ENCODE measurements at places on chromosomes 2 and 18.
A peak's percentile ranks its signal among the peaks of the same experiment; 100 is the strongest.

DNA sequence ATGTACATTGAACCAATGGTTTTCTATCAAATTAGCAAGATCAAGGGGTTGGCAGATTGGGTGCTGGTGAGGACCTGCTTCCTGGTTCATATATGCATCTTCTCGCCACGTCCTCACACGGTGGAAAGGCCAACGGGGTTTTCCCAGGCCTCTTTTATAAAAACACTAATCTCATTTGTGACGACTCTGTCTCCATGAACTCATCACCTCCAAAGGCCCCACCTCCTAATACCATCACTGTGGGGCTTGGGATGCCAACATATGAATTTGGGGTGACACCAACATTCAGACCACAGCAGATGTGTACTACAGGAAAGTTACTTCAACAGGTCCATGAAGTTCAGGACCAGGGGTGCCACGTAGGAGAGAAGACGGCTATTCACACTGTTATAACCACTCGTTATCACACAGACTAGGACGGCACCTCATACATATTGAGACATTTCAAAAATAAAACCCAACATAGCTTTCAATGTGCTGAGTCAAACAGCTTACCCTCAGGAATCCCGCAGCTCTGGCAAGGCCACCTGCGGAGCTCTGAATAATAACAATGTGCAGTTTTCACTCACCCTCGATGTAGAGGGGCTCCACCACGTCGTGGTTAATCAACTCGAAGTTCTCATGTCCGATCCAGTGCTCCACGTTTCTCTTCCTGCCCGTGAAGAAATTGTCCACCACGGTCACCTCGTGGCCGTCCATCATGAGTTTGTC, 49.3 kb downstream of the UXS1 start:
- DNase-seq: no peak

DNA sequence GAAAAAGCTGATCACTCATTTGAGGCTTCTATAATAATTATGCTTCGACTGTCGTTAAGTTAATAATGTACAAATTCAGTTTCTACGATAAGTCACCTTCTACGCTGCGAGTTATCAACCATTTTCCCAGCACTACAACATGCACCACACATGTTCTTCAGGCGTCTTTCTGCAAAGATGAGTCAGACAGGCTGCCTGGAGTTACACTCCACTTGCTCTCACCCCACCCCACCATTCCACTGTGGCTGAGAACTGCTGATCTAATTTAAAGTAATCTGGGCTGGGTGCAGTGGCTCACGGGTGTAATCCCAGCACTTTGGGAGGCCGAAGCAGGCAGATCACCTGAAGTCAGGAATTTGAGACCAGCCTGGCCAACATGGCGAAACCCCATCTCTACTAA, 218.6 kb downstream of the DYM start:
- no peak for DNase-seq

- DNase-seq: peak; percentile 1
Observed at GRCh38 chr18:6885992-6886796, 156.7 kb downstream of the ARHGAP28 start.

GRCh38 chr2:239609607-239610310, 208.9 kb upstream of the HDAC4 start:
- DNase-seq: no peak

- no peak for DNase-seq
Observed at GRCh38 chr18:59564561-59564960, 132.7 kb downstream of the CCBE1 start.

DNA sequence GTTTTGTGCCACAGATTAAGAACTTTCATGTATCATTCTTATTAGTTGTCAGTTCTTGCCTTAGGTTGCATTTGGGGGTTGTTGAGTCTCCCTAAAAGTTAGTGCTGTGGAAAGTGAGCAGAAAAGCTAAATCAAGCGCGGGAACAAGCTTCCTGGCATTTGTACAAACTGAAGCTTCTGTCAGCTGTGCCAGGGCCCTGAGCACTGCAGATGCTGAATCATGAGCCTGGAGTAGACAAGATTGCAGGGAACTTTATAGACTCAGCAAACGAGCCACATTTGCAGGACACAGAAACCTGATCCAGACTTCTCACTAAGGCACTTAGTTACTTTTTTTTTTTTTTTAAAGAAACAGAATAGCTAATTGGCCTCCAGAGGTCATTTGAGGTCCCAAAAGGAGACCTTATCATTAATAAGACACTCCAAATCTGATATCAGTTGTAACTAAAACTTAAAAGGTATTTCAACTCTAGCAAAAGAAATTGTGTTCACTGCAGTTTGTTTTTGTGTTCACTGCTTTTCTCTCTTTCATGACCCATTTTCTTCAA, 88.7 kb downstream of the ADAM23 start:
- DNase-seq: no peak

- DNase-seq: no peak
Observed at GRCh38 chr2:132911726-132912724, 242.0 kb upstream of the LYPD1 start.

- peak; percentile 66 for DNase-seq
Observed at GRCh38 chr2:70321370-70321769, 19.5 kb upstream of the FAM136A start.

DNA sequence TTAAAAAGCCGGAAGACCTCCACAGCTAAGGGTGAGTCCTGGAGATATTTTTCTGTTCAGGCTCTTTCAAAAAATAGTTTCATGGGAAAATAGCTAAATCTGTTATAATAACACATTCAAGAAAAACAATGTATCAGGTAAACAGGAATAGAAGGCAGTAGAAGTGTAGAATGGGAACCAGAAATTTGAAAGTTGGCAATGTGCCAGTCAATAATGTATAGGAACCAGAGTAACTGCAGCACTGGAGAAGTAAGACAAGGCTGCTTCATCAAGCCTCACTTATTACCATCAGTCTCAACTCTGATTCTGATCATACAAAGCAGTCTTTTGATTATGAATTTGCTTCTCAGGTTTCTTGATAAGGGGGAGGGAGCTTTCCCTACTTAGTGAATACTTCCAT, 81.4 kb upstream of the VRK2 start:
- DNase-seq: no peak

GRCh38 chr2:206688990-206689389, 29.2 kb downstream of the DYTN start:
- no peak for DNase-seq

- DNase-seq: no peak
Observed at GRCh38 chr2:20175267-20175666, 49.7 kb downstream of the SDC1 start.

DNA sequence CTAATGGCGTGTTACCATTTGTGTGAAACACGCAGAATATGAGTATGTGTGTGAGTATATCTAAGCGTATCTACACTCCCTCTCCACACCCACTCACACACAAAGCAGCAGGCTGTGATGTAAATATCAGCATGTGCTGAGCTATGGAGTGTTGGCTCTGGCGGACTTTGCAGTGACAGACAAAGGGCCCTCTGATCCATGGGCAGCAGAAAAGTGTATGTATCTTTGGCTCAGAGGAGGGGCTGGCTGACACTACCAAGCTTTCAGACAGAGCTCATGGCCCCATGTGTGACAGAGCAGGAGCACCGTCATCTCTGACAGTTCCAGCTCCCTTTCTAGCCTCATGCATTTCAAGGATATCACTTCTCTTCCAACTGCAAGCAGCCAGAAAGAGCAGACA, 57.2 kb upstream of the ASB18 start:
- no peak for DNase-seq

DNA sequence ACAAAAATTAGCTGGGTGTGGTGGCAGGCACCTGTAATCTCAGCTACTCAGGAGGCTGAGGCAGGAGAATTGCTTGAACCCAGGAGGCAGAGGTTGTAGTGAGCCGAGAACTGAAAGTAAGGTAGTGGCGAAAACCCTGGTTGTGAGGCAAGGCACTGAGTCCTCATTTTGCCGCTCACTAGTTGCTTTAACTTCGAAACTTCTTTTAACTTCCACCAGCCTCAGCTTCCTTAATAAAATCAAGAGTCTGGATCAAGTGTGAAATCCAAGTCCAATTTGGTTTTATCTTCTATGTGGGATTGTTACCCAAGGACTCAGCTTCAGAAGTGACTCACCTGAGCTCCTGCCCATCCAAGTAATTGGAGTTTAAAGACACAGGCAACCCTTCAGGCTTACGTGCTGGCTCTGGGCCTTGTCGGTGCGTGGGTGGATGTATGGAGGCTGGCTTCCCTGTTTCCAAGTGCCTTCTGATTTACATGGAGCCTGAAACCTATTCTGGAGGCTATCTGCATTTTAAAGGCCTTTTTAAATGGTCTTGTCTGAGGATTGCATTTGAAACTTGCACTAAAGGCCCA, 374.2 kb upstream of the ID2 start:
- DNase-seq: no peak

GRCh38 chr2:236964291-236964690, 121.4 kb upstream of the COPS8 start:
- DNase-seq: peak; percentile 24

DNA sequence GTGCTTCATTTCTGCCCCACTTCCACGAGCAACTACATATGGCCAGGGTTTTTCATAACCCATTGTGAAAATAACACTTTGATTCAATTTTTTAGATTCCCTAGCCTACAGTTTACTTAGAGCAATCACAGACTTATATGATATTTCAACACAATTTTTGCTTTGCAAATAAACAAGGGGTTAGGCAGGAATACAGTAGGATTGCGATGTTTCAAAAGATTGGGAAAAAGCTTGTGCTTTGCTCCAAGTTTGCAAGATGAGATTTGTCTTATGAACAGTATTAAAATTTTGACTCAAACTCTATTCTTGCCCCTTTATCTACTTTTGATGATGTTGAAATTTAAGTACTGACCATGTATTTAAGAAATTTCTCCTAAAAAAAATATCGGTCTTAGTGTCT, 814.5 kb upstream of the PIK3C3 start:
- no peak for DNase-seq

DNA sequence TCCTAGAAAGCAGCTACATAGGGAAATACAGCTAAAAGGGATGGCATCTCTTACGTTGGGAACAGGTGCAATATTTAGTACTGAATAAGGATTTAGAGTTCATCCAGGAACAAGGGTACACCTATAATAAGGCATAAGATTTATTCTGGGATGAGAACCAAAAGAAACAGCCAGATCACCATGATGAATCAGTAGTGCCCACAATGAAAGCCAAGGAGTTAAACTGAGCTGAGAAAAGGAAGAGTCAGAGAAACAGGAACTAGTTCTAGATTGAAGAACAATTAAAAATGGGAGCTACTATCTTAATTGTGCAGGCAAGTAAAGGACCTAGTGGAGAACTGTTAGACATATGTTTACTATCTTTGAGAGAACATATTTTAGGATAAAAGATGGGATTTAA, 692.3 kb downstream of the LRP1B start:
- DNase-seq: no peak

DNA sequence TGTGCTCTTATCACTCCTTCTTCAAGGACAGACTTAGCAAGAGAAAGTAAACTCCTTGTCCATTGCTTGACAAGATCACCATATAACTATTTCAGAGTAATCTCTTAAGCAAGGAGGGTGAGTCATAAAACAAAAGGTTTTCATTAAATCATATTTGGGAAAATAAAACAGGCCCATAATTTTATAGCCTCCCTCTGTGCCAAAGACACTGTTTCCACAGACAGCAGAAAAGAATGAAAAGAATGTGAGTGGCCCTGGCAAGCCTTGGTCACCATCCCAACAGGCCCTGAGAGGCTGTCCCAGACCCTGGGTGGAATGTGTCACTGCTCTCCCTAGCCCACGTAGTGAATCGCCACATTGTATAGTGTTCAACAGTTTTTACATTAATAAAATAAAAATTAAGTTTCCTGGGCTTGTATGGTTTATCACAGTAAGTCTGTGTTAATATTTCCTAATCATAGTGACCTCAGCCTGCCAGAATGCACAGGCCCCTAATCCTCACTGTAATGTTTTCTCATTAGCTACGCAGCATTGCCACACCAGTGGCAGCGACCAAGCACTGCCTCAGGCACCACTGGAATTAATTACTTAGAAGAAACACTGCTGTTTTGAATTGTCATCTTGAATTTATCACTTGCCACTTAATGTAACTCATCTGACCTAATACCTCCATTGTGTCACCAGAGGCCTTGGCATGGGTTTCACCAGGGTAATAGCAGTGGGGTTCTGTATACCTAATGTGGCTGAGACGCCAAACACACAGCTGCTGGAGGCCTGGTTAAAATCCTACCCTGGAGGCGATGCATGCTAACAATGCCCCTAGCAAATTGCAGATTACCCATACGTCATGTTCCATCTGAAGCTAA, 401.9 kb downstream of the LNPK start:
- DNase-seq: no peak

DNA sequence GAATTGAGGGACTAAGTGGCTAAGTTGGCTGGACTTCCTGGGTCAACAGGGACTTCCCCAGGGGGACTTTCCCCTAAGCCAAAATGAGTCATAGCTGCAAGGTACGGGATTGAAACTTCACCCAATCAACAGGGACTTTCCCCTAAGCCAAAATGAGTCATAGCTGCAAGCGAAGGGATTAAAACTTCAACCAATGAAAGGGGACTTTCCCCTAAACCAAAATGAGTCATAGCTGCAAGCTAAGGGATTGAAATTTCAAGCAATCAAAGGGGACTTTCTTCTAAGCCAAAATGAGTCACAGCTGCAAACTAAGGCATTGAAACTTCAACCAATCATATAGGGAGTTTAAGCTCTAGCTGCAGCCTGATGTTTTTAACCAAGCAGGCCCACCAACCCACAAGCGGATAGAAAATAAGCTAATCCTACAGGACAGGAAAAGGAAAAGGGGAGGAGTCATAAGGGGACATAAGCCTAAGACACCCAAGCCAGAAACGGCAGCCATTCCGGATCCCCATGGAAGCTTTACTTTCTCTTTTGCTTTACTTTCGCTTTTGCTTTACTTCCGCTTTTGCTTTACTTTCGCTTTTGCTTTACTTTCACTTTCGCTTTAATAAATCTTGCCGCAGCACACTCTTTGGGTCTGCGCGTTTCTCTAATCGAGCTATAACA, 1375.4 kb upstream of the CELF4 start:
- DNase-seq: peak; percentile 100

GRCh38 chr2:178997067-178997466, 52.9 kb downstream of the CCDC141 start:
- no peak for DNase-seq

DNA sequence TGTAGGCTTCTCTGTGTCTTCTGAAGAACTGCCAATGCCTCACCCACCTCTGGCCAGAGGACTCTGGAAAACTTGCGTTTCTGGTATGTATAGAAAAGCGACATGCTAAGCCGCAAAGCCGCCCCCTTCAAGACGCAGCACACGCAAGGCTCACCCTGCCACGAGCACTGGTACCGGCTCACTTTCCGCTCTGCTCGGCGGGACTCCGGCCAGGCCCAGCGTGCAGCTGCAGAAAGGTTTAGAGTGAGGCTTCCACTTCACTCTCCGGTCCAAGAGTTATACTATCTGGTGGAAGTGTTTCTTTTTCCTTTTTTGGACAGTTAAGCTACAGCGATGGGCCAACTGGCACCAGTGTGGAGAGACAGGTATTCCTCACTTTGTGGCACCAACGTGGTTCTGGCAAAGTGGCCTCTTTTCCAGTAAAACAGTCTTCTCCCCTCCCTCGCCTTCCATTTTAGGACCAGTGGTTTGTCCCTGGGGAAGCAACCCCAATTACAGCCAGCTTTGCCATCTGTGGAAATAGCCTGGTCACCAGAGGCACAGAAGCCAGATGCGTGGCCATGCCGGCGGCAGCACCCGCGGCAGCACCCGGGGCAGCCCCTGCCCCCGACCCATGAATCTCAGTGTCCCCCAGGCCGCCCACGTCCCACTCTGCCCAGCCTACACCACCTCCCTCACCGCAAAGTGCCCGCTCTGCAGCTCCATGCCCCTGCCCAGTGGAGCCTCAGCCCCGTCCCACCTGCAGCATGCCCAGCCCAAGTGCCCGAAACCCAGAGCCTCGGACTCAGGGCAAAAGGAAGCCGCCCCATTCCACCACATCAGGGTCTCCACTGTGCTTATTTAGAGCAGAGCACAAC, 91.6 kb upstream of the CTDP1 start:
- DNase-seq: no peak

All from MV-4-11 (cell line).